ENCODE measurements at places on chromosomes 16 and 17.

- peak; percentile 71 for DNase-seq
Observed at GRCh38 chr17:36629252-36629847, 28.0 kb downstream of the MRM1 start.

- DNase-seq, result no peak
Observed at GRCh38 chr17:44832805-44833204, 2.7 kb upstream of the GJC1 start.

DNA sequence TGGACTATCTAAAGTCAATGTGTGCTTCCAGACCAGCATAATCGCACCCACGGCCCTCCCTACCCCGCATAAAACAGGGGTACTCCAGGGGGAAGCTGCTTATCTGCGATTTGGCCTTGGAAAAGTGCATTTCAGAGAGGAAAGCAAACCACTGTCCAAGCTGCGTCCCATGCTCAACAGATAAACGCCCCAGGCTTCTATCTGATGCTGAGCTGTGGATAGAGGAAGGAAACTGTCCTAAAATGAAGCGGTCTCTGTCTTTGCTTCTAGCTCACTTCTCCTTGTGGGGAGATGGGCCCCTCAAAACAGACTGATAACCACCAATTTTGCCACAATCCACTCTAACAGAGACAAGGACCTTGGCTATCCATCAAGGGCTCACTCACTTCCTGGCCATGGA, 160.5 kb upstream of the TNRC6C start:
- DNase-seq, result no peak

- DNase-seq, result peak; percentile 60
Observed at GRCh38 chr17:7034955-7035590, 742 bp upstream of the SLC16A13 start.

DNA sequence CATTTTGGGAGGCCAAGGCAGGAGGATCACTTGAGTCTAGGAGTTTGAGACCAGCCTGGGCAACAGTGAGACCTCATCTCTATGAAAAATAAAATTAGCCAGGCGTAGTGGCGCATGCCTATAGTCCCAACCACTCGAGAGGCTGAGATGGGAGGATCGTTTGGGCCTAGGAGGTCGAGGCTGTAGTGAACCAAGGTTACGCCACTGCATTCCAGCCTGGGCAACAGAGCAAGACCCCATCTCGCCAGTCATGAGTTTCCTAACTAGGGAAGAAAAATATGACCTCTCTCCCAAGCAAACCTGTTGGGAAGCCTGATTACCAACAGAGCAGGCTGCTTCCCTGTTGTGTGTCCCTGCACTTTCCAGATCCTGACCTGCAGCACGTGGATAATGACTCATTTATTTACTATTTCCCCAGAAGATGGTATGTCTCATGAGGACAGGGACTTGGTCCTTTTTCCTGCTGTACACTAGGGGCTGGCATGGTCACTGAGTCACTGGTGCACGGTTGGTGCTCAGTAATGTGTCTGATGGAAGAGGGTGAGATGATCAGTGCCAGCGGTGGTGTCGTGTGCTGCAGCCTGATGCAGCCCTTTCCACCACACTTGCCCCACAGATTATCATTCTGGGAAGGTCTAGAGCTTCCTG, 30.8 kb downstream of the NMT1 start:
- DNase-seq, result no peak
